ENCODE measurements at places on chromosomes 5 and 9.

- no peak for DNase-seq
These were observed 233.5 kb downstream of the RFX3 start for GRCh38 chr9:3292311-3292710.

- no peak for DNase-seq
These were observed 26.0 kb upstream of the UBQLN1 start for GRCh38 chr9:83733739-83734138.

- DNase-seq, result no peak
These were observed 53.2 kb downstream of the NIPAL4 start for GRCh38 chr5:157513182-157513581.

- no peak for DNase-seq
These were observed 18.4 kb downstream of the TMEM38B start for GRCh38 chr9:105712773-105713172.

DNA sequence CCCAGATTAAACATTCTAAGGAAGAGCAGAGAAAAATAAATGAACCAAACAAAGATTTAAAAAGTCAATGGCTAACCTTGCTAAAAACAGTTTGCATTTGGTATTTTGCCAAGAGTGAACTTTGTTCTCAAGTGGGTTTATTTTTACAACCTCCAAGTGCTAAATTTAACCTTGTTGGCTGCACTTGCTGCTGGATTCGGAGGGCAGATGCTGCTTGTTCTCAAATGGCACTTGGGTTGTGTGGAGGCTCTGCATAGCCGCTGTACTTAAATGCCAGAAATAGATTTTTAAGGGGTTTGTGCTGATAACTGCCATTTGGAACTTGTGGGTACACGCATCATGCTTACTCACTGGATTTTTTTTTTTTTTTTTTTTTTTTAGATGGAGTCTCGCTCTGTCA is 13.3 kb upstream of the SPATA24 start:
- no peak for DNase-seq

GRCh38 chr9:12640866-12641636 is 52.1 kb upstream of the TYRP1 start:
- DNase-seq, result no peak

- no peak for DNase-seq
These were observed 127.0 kb upstream of the NTRK2 start for GRCh38 chr9:84542554-84542953.

DNA sequence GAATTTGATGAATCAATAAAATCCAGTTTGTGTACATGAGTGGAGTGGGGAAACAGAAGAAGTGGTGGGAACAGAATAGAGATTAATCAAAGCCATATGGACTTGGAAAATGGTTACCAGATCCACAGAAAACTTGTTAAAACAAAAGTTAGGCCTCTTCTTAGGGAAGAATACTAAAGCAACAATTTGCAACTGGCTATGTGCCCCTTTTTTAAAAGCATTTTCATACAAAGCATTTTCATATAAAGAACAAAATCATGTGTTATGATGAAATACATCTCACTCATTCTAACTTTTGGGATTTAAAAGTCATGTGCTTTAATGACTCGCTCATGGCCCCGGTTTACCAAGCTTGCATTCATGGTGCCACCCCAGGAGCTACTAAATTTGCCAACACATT is 276.9 kb downstream of the EFNA5 start:
- DNase-seq, result no peak

GRCh38 chr9:83656032-83656680 is 33.2 kb downstream of the IDNK start:
- DNase-seq, result no peak

DNA sequence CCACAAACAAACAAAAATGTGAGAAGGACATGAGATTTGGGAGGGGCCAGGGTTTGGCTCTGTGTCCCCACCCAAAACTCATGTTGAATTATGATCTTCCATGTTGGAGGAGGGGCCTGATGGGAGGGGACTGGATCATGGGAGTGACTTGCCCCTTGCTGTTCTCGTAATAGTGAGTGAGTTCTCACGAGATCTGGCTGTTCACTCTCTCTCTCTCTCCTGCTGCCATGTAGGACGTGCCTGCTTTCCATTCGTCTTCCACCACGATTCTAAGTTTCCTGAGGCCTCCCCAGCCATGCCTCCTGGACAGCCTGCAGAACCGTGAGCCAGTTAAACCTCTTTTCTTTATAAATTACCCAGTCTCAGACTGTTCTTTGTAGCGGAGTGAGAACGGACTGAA is 118.7 kb downstream of the RXRA start:
- no peak for DNase-seq

DNA sequence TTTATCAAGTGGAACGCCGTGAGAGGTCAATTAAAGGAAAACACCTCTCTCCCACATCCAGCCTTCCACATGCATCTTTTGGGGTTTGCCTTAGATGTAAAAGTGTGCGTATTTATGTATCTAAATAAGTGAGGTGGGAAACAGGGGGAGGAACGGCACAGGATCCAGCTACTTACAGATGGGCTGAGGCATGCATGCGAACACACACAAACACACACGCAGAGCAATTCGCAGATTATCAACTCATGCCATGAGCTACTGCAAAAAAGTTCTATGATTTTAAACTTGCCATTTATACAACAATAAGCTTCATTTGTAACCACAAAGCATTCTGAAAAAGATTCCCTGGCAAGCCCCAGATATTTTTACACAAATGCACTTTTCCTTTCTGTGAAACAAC is 242.1 kb downstream of the BNC2 start:
- no peak for DNase-seq

DNA sequence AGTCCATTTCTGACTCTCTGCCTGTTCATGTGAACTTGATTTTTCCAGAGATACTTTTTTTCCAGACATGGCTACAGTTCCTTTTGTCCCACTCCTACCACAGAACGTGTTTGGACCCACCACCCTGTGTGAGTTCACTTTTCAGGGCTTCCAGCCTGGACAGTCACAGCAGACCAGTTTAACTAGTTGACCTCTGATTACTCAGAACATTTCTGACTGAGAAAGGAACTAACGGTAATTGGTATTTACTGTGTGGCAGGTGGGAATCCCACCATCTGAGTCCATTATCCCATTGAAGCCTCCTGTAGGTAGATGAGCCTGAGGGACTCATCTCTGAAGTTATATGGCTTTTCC is 210.1 kb downstream of the GOLPH3 start:
- no peak for DNase-seq

- DNase-seq, result peak; percentile 5
These were observed 17.5 kb upstream of the DHFR start for GRCh38 chr5:80672140-80672736.

GRCh38 chr5:120932480-120932879 is 468.4 kb downstream of the PRR16 start:
- DNase-seq, result no peak

- DNase-seq, result peak; percentile 42
These were observed 153.2 kb downstream of the MED27 start for GRCh38 chr9:131926360-131926922.

DNA sequence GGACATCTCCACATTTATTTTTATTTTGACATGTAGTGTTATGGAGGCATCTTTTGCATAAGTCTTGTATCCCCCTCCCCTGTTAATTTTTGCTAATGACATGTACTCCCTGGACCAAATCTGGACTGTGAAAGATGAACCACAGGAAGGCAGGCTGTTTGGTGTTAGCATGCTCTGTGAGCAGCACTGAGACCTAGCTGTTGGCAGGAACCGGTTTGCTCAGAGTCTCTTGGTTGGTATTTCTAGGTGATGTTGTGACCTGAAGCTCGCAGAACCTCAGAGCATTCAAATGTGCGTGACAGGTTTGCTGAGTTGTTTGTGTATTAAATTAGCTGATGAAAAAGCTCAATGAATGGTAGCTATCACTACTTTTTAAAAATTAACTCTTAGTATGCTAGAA is 53.6 kb upstream of the PHF2 start:
- no peak for DNase-seq

DNA sequence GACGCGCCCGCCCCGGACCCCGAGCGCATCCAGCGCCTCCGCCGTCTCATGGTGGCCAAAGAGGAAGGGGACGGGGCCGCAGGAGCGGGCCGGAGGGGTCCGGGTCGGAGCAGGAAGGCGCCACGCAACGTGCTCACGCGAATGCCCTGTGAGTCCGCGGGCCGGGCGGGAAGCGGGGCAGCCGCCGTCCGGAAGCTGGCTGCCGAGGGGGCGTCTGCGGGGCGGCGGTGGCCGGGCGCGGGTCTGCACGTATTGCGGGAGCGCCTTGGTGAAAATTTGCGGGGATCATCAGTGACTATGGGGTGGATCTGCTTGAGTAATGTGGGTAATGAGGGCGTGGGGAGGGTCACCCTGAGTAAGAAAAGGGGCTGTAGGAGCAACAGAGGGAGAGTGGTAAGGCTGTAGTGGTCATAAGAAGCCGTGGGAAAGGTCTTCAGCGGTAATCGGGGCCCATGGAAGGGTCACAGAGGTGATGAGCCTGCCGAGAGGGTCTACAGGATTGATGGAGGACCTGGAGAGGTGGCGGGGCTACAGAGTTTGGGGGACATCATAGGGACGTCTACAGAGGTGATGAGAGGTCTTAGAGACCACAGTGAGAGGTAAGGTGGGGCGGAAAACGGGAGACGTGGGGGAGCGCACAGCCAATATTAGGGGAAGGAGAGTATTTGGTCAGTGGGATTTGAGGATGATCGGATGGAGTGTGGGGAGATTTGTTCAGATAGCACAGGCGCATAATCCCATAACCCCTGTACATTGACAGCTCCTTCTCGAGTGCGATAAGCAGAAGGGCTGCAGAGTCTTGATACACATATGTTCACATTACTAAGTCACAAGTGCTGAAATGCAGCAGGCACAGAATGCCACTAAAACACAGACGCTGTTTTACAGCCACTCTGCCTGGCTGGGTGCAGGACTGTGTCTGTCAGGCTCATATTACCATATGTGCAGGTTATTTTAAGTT is 819 bp downstream of the LSM11 start:
- DNase-seq, result no peak
